Right cardiac atrium (tissue), 5 donors: ENCODE measurements at places on chromosomes 2 and 18. TPM values are rescaled to one million over a fixed set of nuclear protein-coding genes. Genes with fewer than 3 reads are reported as not detected.

DNA sequence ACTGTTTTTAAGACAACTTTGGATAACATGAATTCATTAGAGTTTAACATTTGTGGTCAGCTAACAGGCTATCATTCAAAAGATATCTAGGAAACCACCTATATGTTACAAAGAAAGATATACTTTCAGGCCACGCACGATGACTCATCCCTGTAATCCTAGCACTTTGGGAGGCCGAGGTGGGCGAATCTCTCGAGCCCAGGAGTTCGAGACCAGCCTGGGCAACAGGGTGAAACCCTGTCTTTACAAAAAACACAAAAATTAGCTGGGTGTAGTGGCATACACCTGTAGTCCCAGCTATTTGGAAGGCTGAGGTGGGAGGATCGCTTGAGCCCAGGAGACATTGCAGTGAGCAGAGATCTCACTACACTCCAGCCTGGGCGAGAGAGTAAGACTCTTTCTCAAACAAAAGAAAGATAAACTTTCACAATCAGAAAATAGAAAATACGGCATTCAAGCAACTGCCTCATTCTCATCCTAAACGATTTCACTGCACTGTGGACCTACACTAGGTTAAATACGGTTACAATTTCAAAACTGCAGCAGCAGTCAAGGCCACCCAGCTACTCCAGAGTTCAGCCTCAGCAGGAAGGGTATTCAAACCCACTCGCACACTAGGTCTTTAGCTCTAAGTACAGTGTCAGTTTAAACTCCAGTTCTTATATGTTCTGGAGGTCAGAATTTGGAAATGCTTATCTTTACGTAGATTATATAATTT is 250.0 kb upstream of the SLC39A10 start:
- no peak for DNase-seq

DNA sequence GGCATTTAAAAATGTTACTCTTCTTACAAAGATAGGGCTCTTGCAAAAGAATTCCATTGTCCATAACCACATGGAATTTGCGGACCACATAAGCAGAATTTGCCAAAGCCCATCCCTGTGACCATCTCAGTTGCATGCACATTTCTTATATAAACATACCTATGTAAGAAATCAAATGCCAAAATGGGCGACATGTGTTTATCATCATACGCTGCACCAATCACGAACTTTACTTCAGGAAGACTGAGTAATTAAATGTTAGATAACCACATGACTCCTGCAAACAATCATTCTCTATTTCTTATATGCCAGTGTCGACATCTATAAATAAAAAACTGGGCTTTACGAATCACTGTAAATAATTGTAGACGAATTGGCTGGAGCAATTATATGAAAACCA is 186.1 kb upstream of the RBMS1 start:
- no peak for DNase-seq

GRCh38 chr2:21043744-21044532 is at the start of gene APOB:
TSS of gene APOB (minus strand) at chr2:21044073. CDS start at chr2:21043945, 128 bp downstream.
- DNase-seq, result peak; percentile 57

- peak; percentile 47 for DNase-seq
Measured at GRCh38 chr2:189222468-189223105, 43.0 kb upstream of the COL5A2 start.

DNA sequence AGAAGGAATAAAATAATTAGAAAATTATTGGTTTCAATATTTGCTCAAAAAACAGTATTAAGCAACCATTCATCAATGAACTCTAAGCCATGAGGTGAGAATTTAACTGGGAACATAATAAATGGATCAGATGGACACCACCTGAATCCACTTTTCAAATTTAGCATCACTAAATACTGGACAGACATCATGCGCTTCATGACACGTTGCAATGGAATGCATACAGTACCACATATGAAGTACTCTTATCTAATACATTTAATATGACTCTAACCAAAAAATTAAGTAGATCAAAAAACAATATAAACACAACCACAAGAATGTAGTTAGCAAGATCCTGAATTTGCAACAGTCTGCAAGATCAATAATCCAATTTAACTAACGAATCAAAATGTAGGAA is 76.6 kb downstream of the COBLL1 start:
- DNase-seq, result no peak

GRCh38 chr2:108145557-108146326 is 94.0 kb upstream of the SULT1C3 start:
- DNase-seq, result no peak

DNA sequence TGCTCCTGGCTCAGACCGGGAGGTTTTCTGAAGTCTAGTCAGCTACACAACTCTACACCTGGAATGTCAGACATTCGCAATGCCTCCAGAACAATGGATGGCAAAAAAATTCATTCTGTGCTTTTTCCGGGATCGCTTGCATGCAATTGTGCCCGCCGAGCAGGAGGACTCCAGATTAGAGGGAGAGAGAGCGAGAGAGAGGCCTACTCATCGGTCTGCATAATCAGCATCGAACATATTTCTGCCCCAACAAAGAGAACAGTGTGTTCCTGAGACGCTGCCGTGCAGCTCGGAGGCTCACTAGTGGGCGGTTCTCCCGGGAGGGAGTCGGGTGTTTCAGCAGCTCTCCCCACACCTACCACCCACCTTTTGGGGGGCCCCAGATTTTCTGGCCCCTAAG is 117.1 kb downstream of the KLHL29 start:
- peak; percentile 48 for DNase-seq

GRCh38 chr18:56083523-56084287 is 495.7 kb upstream of the TCF4 start:
- no peak for DNase-seq

- DNase-seq, result no peak
Measured at GRCh38 chr2:151379169-151379568, 21.8 kb downstream of the TNFAIP6 start.

GRCh38 chr2:42047488-42048298 is at the start of gene PKDCC:
TSS of gene PKDCC (plus strand) at chr2:42048021. CDS start at chr2:42048200, 179 bp downstream.
- DNase-seq, result peak; percentile 96

DNA sequence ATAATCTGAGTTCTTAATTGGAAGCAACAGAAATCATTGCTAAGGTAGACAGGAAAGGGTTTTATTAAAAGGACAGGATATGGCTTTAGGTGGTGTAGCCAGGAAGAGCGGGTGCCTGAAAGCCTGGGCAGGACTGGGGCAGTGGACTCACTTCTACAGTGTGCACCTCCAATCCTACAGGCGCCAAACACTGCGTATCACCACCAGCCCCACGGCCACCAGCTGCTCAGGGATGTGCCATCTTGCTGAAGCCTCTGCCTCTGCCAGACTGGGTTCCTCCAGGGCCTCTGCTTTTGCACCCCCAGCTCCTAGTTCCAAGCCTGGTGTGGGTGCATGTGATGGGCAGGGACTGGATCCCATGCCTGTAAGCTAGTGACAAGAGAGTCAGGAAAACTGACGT is 29.7 kb upstream of the DPYSL5 start:
- no peak for DNase-seq

GRCh38 chr2:197121255-197121654 is 189.3 kb downstream of the ANKRD44 start:
- DNase-seq, result no peak

- no peak for DNase-seq
Measured at GRCh38 chr2:122156176-122156890, 400.9 kb downstream of the TSN start.

GRCh38 chr2:204914708-204915107 is 369.4 kb downstream of the PARD3B start:
- no peak for DNase-seq

GRCh38 chr2:70549962-70550361 is 3.7 kb downstream of the TGFA start:
- DNase-seq, result no peak

DNA sequence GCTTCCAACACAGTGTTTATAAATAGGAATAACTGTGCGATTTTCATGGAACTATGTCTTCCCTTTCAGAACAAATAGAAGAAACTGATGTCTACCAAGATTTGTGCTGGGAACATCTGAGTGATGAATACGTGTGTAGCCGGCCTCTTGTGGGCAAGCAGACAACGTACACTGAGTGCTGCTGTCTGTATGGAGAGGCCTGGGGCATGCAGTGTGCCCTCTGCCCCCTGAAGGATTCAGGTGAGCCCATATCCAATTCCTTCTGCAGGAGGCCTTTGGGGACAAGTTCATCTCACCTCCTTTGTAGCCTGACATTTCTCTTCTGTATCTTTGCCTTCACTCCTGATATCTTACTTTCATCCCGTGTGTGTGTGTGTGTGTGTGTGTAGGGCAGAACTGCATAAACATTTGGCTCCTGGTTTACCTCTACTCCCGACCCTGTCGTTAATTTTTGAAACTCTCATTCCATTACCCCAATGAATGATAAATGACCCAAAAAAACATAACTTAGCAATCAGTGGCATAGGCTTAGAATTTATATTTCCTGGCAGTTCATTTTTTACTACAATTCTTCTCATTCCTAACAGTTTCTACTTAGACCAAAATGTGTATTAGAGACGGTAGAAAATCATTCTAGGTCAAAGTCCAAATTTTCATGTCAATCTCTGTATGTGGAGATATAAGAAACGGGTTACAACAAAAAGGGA is 111.0 kb upstream of the RASGRP3 start:
- no peak for DNase-seq

- DNase-seq, result no peak
Measured at GRCh38 chr2:5788447-5788846, 96.3 kb downstream of the SOX11 start.

- no peak for DNase-seq
Measured at GRCh38 chr2:152539424-152539823, 177.8 kb downstream of the PRPF40A start.

- no peak for DNase-seq
Measured at GRCh38 chr18:63604791-63605567, 17.8 kb downstream of the SERPINB13 start.

DNA sequence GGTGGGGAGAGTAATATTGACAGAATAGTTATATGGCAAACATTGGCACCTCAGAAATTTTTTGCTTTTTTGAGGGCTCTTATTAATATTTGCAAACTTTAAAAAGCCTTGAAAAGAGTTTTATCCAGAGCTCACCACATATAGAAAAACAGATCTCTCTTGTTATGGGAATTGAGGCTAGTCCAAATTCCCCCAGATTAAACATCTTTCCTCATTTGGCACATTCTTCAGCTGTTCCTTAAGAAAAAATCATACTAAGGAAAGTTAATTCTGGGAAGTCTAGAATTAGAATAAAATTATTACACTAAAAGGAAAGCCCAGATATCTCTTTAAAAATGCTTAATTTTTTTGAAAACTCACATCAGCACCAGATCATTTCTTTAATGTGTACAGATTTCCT is 5.6 kb downstream of the TFPI start:
- DNase-seq, result no peak

DNA sequence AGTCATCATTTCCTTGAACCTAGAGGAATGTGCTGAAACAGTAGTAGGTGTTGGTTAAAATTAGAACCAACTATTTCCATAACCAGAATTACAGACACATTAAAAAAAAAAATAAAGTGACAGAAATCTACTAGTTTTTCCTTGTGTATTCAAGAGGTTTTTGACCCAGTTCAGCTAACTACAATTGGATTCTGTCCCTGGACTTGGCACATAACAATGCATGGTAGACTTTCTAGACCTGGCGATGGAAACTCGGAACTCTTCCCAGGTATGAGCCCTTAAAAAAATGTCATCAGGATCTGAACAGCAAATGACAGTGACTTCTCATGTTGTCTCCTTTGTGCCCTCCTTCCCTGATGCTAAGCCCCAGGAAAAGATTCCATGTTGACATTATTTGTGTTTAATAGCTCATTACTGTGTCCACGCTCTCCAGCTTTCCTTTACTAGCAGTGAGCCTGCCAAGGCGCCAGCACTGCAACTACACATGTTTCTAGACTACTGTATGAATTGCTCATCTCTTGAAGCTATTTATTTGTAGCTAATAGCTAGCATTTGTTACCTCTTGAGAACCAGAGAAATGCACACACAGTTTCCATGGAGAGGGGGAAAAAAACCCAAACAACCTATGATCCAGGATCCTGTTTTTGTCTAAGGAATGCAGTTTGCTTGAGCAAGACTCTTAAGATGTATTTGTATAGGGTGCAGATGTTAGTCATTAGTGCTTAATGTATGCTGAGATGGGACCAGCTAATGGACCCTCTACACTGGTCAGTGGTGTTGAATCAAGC is 148.5 kb downstream of the FMNL2 start:
- no peak for DNase-seq

GRCh38 chr2:74894272-74894981 is 60.5 kb downstream of the HK2 start:
- no peak for DNase-seq

ASB18 gene
- polyA plus RNA-seq, result 1.2 TPM

ALKAL2 gene
- 0.72 TPM for polyA plus RNA-seq

DTNA gene
- 131 TPM for polyA plus RNA-seq

WNT10A gene
- not detected for polyA plus RNA-seq

TSPYL6 gene
- polyA plus RNA-seq, result not detected

FOXI3 gene
- not detected for polyA plus RNA-seq

PSTPIP2 gene
- 1.5 TPM for polyA plus RNA-seq

RNF125 gene
- polyA plus RNA-seq, result 2.7 TPM

IMPA2 gene
- 21.9 TPM for polyA plus RNA-seq

OR6B3 gene
- not detected for polyA plus RNA-seq

CCDC178 gene
- polyA plus RNA-seq, result 0.41 TPM

MOCOS gene
- 0.14 TPM for polyA plus RNA-seq
